ENCODE measurements at places on chromosomes 4 and X.

GRCh38 chr4:153684971-153685371 lies 891 bp downstream of the TLR2 start:
- DNase-seq, result no peak

DNA sequence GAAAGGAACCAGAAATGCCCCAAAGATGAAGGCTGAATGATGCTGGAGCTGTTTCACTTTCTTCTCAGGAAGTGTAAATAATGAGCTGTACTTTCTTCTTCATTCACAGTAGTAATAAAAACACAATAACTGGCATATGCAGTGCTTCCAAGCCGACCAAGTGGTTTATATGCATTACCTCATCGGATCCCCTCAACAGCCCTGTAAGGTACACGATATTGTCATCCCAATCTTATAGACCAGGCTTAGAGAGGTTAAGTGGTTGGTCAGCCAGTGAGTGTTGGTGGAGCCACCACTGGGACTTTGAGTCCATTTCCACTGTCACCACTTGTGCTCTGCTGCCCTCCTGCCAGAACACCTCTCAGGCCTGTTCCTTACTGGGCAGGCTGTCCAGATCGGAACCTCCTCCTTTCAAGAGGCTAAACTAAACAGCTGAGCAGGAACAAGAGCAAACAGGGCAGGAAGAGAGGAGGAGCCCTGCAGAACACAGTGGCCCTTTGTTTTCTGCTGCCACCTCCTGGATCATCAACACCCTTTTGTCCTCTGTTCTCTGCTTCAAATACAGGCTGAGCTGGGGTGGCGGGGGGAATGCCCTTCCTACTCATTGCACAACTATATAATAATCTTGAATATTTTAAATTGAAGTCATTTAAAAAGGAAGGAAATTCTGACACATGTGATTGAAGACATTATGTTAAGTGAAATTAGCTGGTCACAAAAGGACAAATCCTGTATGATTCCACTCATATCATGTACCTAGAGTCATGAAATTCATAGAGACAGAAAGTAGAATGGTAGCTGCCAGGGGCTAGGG lies 112.5 kb upstream of the ATP6AP2 start:
- DNase-seq, result peak; percentile 39

- DNase-seq, result no peak
These were observed 211.7 kb downstream of the MAML3 start for GRCh38 chr4:139942241-139942640.

GRCh38 chrX:53284684-53285447 lies 3.5 kb upstream of the IQSEC2 start:
- peak; percentile 61 for DNase-seq

GRCh38 chr4:5810770-5811430 lies 82.0 kb downstream of the CRMP1 start:
- no peak for DNase-seq

- peak; percentile 10 for DNase-seq
These were observed 226.7 kb upstream of the CENPE start for GRCh38 chr4:103424853-103425252.

Data from iPS-NIHi11 (cell line).